ENCODE measurements at places on chromosomes 1 and 21. TPM values are rescaled to one million over a fixed set of nuclear protein-coding genes. Genes with fewer than 3 reads are reported as not detected.

DNA sequence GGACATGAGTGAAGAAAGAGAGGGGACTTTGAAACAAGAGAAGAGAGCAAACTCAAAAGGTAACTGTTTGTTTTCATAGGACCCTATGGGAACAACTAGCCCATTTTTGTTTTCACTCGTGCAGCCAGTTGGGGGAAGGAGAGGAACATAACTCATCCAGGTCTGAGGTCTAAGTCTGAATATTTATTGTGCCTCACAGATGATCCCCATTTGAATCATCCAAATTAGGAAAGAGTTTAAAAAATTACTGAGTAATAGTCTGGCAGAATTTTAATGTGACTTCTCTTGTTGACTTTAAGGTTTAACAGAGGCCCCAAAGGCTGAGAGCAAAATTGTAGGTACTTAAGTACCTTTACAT lies 10.4 kb upstream of the TSPAN2 start:
- no peaks in the 10 kb centered on the region for H3K27me3 ChIP-seq
- DNase-seq = no peak
- peak overlapping the region; percentile 67 for H3K27ac ChIP-seq
- H3K36me3 ChIP-seq = no peaks in the 10 kb centered on the region
- peaks cover 7% of the 10 kb centered on the region for H3K4me1 ChIP-seq

- peak; percentile 1 for DNase-seq
- H3K4me1 ChIP-seq = no peaks in the 10 kb centered on the region
- H3K36me3 ChIP-seq = no peaks in the 10 kb centered on the region
These were observed 588.0 kb upstream of the BEND5 start for GRCh38 chr1:49364676-49365075.

BGLAP gene
- total RNA-seq = 1.2 TPM

WDR64 gene
- 0.04 TPM for total RNA-seq

COL6A1 gene
- 292 TPM for total RNA-seq

Data from muscle of leg (tissue), 16 donors.